ENCODE measurements at places on chromosomes 13 and 19.

GRCh38 chr19:56350416-56351045 lies 35.9 kb upstream of the ZSCAN5A start:
- DNase-seq, result peak; percentile 65

GRCh38 chr13:90999401-90999800 lies 348.1 kb upstream of the MIR17HG start:
- DNase-seq, result no peak

GRCh38 chr19:33677745-33678426 lies 56.1 kb downstream of the CHST8 start:
- DNase-seq, result no peak

- no peak for DNase-seq
Measured at GRCh38 chr13:109256866-109257760, 529.3 kb downstream of the IRS2 start.

DNA sequence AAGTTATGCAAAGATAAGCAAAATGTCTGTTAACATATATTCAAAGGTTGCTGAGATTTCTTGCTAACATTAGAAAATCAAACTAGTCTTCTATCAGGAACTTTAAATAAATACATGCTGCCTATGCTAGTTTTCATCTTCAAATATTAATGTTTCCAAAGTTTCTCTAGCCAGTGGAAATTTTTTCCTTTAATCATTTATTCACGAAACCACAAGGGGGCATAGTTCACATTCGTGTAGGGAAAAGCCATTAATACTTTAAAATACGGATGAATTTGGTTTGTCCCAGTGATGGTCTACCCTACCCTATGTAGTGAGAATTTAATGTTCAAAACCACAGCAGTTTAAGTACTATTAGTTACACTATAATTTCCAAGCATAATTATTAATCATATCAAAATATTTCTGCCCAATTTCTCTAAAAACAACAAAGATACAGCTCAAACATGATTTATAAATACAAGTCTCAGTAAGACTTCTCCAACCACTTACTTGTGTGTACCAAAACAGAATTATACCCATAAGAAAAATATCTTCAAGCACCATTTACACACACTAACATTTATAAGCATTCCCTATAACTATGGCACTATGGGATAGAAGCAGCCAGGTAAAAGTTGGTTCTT lies 16.2 kb downstream of the NUFIP1 start:
- no peak for DNase-seq

GRCh38 chr19:11448923-11449554 lies 13.6 kb downstream of the PRKCSH start:
- DNase-seq, result no peak

DNA sequence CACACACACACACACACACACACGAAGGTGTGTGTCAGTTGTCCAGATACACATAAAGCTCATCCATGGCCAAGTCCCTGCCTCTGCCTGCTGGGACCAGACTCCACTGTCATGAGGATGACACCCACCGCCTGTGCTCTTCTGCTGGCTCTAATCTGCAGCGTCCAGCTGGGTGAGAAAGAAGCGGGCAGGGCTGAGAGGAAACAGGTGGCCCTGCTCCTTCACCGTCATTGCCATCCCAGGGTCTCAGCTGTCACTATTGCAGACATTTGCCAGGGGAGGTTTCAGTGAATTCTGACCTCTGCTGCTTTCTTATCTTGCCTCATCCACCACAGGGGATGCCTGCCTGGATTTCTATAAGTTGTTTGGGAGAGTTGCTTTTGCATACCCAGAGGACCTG lies 31.4 kb downstream of the SCGB2B2 start:
- DNase-seq, result no peak

DNA sequence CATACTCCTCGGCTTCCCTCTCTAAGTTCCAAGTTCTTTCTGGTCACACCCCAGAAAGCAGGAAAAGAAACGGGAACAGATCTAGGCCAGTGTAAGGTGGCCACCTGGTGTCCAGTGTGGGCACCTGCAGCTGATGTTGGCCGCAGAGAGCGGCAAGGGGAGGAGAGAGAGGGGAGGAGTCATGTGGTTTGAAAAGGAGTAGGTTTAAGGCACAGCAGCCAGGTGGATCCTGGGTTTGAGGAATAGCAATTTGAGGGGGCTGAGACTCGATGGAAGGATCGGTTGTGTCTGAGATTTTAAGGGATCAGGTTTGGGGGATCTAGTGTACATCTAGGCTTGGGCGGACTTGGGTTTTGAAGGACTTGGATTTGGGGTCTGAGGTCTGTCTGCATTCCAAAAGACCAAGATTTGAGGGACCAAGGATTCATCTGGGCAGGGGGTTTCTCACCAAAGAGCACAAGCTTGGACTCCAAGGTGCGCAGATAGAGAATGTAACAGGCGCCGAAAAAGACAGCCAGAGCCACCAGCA lies 1.2 kb downstream of the RABAC1 start:
- DNase-seq, result no peak

DNA sequence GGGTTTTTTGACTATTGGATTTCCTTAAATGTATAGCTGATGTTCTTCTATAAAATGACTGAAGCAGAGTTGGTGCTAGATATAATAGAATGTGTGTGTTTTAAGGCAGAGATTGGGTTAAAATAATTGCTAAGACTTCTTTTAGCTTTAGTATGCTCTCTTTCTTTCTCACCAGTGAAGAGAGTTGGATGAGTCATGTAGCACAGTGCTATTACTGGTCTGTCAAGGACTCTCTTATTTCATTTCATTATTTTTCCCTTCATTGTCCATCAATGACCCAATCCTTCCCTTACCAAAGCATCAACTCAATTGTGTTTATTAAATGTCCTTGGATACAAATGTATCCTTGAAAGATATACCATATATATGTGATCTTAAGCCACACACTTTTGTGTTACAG lies 268.9 kb downstream of the IRS2 start:
- no peak for DNase-seq

DNA sequence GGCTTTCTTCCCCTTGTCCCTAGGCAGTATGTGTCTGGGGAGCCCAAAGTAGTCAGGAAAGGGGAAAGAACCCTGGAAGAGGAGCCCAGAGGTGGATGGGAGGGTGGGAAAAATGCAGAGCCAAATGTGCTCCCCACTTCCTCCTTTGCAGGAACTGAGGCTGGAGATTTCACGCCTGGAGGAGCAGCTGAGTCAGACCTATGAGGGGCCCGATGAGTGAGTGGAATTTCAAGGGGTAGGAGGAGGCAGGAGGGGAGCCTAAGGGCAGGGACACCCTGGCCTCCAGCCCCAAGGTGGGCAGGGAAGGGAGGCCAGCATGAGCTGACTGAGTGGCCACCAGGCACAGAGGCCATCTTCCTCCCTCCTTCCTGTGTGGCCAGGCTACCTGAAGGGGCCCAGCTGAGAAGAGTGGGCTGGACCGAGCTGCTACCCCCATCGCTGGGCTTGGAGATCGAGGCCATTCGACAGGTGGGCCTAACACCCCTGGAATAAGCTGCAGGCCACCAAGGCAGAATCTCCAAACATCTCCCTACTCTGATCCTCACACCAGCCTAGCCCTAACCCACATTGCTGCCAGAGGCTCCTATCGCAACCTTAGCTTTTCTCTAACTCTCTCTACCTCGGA lies 14.3 kb downstream of the PTH2 start:
- DNase-seq, result no peak

GRCh38 chr13:59750860-59751259 lies 412.9 kb downstream of the DIAPH3 start:
- DNase-seq, result no peak

DNA sequence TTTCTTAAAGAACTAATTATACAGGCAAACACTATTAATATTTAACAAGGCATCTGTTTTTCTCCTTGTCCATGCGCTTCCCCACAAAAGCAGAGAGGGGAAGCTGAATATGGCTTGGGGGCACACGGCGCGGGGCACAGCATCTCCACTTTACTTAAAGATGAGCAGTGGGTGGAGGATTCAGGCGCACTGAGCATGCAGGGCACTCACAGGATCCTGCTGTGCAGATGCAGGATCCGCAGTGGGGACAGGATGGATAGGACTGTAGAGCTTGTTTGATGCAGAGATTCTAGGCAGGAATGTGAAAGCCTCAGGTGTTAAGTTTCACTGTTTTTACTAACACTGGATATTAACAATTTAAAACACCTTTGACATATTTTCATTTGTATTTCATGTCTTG lies 43.3 kb downstream of the ATP11A start:
- no peak for DNase-seq

DNA sequence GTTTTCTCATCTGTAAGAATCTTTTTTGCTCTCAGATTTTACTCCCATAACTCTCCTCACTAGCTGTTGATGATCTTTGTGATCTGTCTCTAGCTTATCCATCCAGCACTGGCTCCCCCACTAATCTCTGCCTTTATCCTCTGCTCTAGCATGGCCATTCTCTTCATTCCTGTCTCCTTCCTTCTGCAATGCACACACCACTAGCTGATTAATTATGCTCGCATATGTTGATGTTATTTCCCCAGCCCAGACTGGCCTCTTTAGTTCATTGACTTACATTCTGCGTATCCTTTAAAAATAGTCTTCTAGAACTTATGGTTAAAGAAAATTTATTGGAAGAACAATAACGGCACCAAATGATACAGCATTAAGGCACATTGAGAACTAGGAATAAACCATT lies 52.5 kb downstream of the DGKH start:
- DNase-seq, result no peak

GRCh38 chr13:80010286-80010831 lies 330.6 kb downstream of the SPRY2 start:
- DNase-seq, result no peak

- no peak for DNase-seq
Measured at GRCh38 chr13:98144027-98144741, 1.3 kb downstream of the FARP1 start.

DNA sequence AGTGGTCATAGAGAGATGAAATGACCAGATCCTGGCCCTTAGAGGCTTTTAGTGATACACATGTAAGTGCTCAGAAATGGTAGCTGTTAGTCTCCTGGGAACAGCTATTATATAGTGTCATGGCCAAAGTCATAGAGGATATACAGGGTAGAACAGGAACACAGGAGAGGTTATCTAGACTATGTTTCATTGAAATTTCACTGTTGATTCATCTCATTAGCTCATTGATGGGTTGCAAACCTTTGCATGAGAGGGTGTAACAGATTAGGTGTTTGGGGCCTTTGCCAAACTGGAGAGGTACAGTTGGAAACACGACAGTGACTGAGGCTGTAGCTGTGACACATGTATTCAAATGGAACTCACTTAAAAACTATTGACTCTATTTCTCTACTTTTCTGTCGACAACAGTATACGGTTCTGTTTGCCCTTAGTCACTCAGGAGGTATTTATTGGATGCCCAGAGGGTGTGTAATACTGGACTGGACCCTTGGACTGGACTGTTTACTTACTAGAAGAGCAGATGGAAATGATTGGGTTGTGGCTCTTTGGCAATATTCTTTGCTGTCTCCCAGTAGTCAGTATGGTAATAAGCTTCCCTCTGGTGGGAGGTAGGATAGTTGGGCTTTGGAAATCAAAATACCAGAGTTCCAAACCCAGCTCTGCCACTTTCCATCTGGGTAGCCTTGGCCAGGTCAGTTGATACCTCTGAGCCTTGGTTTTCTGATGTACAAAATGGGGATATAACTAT lies 29.8 kb downstream of the ARHGAP35 start:
- DNase-seq, result no peak

DNA sequence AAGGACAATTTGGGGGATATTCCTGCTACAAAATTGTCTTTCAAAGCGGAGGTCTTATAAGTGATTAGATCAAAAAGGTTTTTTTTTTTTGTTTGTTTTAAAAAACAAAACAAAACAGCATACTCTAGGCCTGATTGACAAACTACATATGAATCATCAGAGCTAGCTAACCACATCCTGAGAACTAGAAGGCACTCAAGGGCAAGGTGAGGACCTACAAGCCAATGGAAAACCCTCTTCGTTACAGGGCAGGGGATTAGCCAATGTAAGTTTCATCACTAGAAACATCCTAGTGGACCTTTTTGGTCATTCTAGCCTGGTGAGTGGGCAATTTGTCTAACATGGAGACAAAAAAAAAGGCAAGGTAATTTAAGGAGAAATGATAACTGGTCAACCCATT lies 428.6 kb downstream of the RFC3 start:
- no peak for DNase-seq

DNA sequence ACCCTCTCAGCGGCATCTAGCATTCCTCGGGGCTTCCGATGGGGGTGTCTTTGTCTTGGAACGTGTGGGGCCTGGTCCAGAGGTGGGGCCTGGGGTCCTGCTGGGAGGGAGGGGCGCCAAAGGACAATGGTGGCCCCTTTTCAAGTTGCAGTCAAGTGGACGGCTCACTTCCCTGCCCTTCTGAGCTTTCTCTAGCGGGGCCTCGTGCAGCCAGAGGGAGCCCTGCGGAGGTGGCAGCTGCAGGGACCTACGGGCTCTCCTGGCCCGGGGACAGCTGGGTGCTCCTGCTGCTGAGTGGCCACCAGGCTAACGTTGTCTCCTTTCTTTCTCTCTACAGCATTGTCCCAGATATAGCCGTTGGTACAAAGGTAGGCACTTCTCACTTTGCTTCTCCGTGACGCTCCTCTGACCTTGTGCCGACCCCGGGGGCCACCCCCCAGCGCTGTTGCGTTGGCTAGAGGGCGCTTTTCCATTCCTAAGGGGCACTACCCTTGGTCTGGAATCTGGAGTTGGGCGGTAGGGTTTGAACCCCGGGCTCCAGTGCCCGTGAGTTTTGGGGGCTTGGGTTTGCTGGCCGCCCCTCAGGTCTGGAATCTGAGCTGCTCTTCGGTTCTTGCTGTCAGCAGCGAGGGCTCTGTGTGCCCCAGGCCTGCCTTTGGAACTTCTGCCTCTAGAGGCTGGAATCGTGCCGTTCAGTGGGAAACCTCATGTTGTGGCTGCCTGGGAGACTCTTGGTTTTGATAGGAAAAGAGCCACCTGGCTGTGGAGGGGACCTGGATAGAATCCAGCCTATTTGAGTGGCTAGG lies 2.0 kb downstream of the PTBP1 start:
- DNase-seq, result no peak

DNA sequence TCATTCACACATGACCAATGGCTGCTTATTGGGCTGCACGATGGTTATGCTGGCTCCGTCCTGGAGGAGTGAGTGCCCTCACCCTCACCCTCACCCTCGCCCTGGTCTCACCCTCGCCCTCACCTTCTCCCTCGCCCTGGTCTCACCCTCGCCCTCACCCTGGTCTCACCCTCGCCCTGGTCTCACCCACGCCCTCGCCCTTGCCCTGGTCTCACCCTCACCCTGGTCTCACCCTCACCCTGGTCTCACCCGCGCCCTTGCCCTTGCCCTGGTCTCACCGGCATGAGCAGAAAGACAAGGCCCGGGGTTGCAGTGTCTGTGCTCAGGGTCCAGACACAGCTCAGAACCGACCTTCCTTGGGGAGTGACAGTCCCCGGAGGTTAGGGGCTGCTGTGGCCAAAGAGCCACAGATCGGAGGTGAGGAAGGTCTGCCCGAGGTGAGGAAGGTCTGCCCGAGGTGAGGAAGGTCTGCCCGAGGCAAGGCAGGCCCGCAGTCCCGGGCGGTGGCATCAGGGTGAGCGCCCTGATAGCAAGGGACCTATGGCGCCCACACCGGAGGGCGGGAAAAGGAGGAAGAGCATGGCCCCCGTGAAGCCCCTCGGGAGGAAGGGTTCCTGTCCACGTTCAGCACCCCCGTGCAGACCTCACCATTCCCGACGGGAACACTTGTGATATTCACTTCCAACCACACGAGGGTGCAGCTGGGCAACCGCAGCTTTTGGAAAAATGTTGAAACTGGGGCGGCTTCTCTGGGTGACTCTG lies 65.6 kb downstream of the MCF2L start:
- DNase-seq, result no peak

Data from activated CD4-positive, alpha-beta T cell treated with anti-CD3 and anti-CD28 coated beads for 4 hours (primary cell).